ENCODE measurements at places on chromosomes 5 and 9.
A peak's percentile ranks its signal among the peaks of the same experiment; 100 is the strongest.

DNA sequence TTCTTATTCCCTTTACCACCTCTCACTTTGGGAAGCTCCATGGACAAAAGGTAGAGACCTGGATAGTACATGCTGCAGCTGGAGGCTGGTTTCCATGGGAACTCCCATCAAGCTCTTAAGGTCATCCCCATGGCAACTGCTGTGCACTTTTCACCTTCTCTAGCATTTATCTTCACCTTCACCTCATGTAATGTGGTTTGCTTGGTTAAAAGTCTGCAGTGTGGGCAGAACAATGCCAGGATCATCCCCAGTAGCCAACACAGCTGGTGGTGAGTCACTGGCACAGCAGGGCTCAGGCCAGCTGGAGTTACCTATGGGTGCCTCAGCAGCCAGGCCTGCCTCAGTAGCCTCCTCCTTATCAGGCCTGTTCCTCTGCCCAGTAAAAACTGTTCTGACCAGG, 210.5 kb downstream of the GRIA1 start:
- no peak for DNase-seq

DNA sequence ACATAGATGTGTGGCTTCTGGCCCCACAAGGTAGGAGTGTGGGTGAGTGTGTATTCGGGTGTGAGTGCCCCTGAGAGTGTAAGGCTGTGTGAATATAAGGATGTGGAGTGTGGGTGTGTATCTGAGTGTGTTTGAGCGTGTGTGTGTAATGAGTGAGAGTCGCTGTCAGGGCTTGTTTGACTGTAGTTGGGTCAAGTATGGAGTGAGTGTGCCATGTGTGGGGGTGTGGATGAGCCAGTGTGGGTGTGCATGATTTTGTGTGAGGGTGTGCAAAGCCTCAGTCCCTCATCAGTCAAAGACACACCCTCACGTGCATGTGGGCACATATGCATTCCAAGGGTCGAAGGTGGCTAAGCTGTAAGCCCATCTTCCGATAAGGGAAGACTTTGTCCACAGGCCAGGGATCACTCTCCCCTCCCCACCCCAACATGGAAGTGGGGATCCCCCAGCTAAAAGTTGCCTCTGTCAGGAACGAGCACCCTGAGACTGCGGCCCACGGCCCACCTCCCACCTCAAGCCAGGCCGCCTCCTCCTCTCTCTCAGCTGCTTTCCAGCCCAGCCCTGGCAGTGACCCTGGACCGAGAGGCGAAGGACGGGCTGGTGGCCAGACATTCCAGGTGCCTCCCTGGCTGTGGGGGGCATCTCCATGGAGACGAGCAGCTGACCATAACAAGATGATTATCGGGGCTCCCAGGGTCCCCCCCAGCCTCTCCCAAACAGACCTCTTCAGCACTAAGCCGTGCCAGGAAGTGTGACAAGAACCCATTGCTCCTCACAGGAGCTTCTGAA, 12.9 kb downstream of the AQP3 start:
- DNase-seq = no peak

- DNase-seq = no peak
These were observed 39.6 kb downstream of the UBAP1 start for GRCh38 chr9:34218446-34218845.

GRCh38 chr5:146068977-146069779, 36.2 kb downstream of the PLAC8L1 start:
- no peak for DNase-seq

DNA sequence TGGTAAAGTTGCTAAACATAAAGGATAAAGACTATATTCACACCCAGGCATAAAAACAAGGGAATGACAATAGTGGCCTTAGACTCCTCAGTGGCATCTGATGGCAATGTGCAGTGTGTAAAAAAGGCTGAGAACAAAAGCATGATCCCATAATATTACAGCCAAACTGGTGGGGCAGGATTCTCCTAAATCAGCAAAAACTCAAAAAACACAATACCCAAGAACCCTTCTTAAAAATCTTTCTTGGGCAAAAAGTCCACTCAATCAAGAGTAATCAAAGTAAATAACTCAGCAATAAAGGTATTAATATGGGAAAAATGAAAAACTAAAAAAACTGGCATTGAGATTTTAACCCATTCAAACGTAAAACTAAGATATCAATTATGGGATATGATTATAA, 1.6 kb upstream of the MOCS2 start:
- DNase-seq = no peak

- peak; percentile 3 for DNase-seq
These were observed 161.7 kb downstream of the GLIS3 start for GRCh38 chr9:4138180-4138579.

- no peak for DNase-seq
These were observed 7.0 kb upstream of the SYNPO start for GRCh38 chr5:150633429-150633828.

- peak; percentile 28 for DNase-seq
These were observed 459.1 kb downstream of the EBF1 start for GRCh38 chr5:158640593-158640980.

- no peak for DNase-seq
These were observed 194.5 kb upstream of the RIOK2 start for GRCh38 chr5:97377582-97377981.

- DNase-seq = peak; percentile 74
These were observed 135.4 kb downstream of the UGCG start for GRCh38 chr9:112032009-112032408.

DNA sequence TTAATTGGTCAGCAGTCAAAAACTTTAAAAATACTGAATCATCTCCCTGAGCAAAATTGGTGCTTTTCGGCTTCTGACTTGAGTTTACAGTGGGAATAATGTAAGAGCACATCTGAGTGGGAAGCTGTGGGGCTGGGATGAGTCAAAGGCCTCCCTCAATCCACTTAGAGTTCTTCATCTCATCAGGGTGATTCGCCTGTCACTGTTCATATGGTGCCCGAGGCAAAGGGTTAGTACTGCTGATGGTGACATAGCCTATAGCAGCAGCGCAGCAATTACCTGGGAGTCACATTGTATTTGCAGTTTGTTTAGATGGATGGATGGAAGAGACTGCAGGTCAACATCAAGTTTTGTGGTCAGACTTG, 113.8 kb upstream of the ZNF608 start:
- DNase-seq = no peak

DNA sequence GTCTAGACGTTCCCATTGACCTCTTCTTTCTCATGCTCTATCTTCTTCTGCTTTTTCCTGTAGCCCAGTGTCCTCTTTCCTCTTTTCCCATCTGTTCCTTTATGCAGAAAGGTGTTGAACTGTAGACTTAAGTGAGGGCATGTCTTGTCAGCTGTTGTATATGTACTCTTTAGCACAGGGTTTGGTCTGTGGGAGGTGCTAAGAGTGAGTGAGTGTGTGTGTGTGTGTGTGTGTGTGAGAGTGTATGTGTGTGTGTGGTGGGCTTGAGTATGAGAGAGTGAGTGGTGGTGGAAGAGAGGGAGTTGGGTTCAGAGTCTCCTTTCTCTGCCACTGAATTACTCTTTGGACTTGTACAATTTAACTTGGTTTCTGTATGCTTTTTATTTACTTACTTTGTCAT, 10.3 kb upstream of the ROPN1L start:
- DNase-seq = no peak

DNA sequence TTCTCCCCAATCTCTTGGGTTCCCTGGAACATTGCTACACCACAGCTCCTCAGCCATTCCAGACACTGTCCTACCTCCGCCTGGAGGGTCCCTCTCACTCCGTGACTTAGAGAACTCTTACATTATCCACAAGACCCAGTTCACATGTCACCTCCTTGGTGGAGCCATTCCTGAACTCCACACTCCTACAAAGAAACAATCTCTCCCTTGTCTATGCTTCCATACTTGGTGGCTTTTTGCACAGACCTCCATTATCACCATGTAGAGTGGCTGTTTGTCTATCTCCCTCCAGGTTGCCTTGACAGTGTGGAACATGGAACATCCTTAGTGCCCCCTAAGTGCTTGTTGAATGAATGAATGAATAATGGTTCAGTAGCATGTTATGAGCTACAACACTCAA, 105.9 kb downstream of the PAX5 start:
- DNase-seq = no peak

DNA sequence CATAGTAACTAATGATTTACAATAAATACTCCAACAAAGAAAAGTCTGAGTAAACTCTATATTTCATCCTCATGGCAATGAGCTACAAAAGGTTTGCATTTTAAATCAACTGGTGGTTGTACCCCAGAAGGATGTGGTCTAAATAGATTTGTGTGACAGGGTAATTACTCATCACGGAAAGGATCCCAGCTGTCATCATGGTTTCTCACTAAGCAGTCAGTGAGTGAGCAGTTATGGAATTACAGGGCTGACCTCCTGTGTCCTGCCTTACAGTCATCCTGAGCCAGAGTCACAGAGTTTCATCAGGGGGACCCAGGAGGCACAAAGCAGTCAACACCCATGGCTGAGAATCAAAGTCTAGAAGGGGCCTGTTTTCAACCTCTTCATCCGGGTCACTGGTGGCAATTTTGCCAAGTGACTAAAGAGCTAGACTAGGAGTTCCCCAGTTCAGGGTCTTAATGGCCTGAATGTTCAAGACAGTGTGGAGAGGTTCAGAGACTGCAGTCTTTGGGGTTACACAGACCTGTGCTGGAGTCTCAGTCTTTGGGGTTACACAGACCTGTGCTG, 210.7 kb upstream of the SLC24A2 start:
- peak; percentile 74 for DNase-seq

DNA sequence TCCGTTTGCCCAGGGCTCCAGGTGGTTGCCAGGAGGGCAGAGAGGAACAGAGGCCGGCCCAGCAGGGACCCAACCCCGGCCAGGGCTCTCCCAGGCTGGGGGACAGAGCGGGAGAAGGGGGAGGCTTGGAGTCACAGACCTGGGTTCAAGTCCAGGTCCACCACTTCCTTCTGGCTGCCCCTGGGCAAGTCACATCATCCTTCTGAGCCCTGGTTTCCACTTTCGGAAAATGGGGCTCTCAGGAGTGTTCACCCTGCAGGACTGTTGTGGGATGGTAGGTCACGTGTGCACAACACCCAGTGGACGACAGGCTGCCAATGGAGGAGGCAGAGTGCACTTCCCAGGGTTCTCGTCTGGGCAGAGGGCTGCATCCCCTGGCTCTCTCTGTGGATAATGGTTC, 245.4 kb downstream of the PBX3 start:
- DNase-seq = no peak

- DNase-seq = peak; percentile 31
These were observed 33.3 kb downstream of the KCTD16 start for GRCh38 chr5:144203750-144204596.

- no peak for DNase-seq
These were observed 335.9 kb downstream of the MSX2 start for GRCh38 chr5:175060257-175060656.

- DNase-seq = no peak
These were observed 386.8 kb downstream of the FGF10 start for GRCh38 chr5:44002381-44002901.

- DNase-seq = no peak
These were observed 205.8 kb downstream of the SEMA5A start for GRCh38 chr5:9340085-9340484.

DNA sequence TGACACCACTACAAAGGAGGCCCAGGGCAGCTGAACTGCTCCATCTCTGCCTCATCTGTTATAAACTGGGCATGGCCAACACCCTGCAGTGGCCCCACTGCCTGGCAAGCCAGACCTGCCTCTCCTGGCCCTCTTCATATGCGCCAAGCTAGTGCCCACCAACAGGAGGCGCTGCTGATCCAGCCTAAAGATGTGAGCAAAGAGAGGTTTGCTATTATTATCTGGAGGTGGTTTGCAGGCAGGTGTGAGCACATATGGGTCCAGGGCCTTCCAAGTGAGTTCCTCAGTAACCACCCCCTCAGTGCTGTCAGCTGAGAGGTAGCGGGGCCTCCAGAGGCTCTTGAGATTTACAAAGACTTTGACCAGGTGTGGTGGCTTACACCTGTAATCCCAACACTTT, 232.2 kb downstream of the SYK start:
- no peak for DNase-seq

DNA sequence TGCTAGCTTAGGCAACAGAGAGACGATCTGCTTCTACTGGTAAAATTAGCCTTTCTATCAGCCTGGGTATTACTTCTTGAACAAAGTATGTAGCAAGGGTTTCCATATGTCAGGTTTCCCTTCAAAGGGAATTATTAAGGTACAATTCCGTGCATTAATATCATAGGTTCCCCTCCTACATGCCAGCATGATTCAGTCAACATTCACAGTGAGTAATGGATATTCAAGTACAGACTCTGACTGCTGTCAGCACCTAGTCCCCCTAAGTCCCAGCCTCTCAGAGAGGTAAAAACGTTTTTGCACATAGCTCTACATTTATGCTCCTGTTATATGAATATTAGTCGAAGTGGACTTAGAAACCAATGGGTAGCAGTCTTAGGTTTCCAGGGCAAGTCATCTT, 322.4 kb upstream of the CCNG1 start:
- DNase-seq = no peak

DNA sequence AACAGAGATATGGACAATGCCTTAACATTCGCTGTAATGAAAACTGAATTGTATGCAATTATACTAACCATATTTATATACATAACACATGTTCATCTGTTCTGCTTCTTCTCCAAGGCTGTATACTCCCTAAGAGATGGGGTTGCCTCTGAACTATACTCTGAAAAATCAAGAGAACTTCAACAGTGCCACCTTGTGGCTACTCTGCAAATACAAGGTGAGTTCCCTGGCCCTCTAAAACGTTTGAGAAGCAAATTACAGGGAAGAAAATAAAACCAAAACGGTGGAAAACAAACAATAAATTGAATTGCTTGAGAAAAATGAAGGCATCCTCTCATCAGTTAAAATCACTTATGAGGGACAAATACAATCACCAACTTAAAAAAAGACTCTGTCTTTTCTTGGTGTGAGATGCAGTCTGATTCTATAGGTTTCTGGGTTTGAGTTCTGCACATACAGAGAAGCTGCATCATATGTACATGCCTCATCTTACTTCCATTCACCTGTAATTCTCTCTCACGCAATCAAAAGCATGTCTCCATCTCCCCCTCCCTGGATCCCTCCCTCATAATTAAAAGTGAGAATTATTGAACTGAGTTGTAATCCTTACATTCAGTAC, 98.6 kb downstream of the FBXW11 start:
- peak; percentile 50 for DNase-seq

- DNase-seq = peak; percentile 4
These were observed 649 bp downstream of the AP3B1 start for GRCh38 chr5:78293851-78294247.

DNA sequence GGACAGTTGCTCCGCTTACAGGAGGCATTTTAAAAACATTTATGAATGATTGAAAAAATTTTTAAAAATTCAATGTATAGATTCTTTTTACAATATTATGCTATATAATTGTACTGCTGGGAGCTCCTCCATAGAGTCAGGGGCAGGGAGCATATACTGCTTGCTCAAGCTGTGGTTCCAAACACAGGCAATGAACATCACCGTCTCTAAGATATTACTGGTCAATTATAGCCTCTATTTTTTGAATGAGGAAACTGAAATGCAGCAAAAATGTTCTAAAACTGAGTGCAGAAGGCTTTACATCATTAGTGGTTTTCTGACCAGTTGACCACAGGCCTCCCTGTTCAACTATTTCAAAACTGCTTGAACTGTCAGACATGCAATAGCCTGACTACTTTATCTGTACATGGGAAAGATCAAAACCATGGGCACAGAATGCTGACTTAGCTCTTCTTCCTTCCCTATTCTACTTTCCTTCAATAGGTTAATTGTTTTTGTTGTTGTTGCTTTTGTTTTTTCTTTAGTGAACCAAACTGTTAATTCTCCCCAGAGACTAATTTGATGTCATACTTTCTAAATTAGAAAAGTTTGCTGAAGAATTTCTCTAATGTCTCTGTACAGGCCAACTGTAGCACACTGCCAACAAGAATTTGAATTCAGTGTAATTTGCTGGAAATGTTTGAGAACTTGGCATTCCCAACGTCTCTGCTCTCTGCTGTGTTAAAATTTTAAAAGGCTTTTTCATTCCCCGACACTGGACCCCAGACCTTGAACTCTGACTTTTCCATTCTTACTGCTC, 107.6 kb upstream of the MPDZ start:
- peak; percentile 96 for DNase-seq

- DNase-seq = no peak
These were observed 19.0 kb upstream of the TCOF1 start for GRCh38 chr5:150338546-150338945.

All from MV-4-11 (cell line).